ENCODE measurements at places on chromosomes 12 and 14.

DNA sequence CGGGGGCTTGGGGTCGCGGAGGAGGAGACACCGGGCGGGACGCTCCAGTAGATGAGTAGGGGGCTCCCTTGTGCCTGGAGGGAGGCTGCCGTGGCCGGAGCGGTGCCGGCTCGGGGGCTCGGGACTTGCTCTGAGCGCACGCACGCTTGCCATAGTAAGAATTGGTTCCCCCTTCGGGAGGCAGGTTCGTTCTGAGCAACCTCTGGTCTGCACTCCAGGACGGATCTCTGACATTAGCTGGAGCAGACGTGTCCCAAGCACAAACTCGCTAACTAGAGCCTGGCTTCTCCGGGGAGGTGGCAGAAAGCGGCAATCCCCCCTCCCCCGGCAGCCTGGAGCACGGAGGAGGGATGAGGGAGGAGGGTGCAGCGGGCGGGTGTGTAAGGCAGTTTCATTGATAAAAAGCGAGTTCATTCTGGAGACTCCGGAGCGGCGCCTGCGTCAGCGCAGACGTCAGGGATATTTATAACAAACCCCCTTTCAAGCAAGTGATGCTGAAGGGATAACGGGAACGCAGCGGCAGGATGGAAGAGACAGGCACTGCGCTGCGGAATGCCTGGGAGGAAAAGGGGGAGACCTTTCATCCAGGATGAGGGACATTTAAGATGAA is 630 bp downstream of the FOS start:
- DNase-seq: no peak

GRCh38 chr12:29640589-29641345 is 143.0 kb downstream of the TMTC1 start:
- no peak for DNase-seq

DNA sequence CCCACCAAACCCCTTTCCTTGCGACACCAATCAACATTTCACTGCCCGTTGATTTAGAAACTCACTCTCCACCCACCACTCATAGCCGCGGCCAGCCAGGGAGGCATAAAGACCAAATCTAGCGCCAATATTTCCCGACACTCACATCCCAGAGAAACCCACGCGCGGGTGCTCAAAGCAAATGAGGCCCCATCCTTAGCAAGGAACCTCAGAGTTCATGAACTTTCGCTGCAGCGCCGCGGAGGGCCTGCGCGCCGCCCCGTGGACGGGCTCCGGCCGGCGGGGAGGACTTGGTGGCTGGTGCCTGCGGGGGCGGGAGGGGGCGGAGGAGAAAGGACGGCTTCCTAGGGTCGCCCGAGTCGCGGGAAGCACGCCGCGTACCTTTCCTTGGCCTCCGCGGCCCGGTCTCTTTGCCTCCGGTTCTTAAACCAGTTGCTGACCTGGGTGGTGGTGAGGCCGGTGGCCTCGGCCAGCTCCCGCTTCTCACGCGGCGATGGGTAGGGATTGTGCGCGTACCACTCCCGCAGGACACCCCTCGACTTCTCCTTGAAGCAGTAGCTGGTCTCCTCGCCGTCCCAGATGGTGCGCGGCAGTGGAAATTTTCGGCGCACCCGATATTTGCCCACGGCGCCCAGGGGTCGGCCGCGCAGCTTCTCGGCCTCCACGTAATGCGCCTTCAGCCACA is 886 bp downstream of the SIX1 start:
- no peak for DNase-seq

DNA sequence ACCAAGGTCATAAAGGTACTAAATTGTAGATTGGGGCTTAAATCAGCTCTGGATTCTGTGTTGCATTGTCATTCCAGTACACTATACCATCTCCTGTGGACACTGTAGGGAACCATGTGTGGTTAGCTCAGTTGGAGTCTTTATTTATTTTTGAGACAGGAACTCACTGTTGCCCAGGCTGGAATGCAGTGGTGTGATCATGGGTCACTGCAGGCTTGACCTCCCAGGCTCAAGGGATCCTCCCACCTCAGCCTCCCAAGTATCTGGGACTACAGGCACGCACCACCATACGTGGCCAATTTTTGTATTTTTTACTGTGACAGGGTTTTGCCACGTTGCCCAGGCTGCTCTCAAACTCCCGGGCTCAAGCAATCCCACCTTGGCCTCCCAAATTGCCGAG is 6.7 kb downstream of the PAPOLA start:
- DNase-seq: no peak

GRCh38 chr12:24554612-24555295 is 394.1 kb downstream of the BCAT1 start:
- no peak for DNase-seq

- DNase-seq: no peak
These were observed 11.4 kb downstream of the GLT1D1 start for GRCh38 chr12:128864516-128865186.

DNA sequence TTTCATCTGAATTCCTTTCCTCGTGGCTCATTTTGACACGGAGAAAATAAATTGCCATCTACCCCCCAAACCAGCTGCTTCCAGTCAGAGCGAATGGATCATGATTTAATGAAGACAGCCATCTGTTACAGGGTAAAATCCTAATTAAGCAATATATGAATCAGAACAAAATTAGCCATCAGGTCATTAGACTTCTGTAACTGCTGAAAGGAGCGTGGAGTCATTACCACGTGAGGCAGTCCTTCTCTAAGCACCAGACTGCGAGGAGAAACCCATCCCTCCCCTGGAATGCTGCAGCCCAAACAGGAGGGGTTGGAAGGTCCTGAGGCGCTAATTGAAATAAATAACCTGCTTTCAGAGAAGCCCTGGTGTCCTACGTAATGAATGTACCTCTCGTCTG is 51.1 kb upstream of the TCL1A start:
- no peak for DNase-seq

DNA sequence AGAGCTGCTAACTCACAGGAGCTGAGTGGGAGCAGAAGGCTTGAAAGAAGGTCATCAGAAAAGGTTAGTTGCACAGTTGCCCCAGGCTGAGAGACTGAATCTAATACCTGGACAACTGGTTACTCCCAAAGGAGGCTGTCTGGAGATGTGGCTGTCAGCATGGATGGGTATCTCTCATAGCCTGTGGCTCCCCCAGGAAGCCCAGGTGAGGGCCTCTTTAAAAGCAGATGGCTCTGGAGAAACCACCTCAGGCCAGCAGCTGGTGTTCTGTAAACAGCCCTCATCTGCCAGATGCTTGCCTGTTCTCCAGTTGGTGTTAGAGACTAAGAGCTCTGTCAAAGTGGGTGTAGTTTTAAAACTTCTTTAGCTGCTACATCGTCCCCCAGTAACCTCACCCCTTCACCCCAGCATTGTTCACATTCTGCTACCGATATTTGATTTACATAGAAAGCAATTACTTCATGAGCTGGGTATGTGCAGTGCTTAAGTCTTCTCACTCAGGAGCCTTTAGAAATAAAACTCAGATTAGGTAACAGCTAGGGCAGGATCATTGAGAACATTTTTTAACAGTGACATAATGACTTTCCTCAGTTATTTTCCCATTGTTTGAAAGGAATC is 25.8 kb downstream of the DACT1 start:
- no peak for DNase-seq

- DNase-seq: no peak
These were observed 130.7 kb upstream of the HIF1A start for GRCh38 chr14:61564618-61565091.

- DNase-seq: no peak
These were observed 141.3 kb downstream of the KLHL28 start for GRCh38 chr14:44820230-44820964.

- DNase-seq: no peak
These were observed 10.7 kb downstream of the PRKCH start for GRCh38 chr14:61331992-61332657.
